ENCODE measurements at places on chromosomes 13 and 19.
A peak's percentile ranks its signal among the peaks of the same experiment; 100 is the strongest.

- peak; percentile 38 for DNase-seq
These were observed 71.4 kb downstream of the DGKH start for GRCh38 chr13:42119875-42120274.

DNA sequence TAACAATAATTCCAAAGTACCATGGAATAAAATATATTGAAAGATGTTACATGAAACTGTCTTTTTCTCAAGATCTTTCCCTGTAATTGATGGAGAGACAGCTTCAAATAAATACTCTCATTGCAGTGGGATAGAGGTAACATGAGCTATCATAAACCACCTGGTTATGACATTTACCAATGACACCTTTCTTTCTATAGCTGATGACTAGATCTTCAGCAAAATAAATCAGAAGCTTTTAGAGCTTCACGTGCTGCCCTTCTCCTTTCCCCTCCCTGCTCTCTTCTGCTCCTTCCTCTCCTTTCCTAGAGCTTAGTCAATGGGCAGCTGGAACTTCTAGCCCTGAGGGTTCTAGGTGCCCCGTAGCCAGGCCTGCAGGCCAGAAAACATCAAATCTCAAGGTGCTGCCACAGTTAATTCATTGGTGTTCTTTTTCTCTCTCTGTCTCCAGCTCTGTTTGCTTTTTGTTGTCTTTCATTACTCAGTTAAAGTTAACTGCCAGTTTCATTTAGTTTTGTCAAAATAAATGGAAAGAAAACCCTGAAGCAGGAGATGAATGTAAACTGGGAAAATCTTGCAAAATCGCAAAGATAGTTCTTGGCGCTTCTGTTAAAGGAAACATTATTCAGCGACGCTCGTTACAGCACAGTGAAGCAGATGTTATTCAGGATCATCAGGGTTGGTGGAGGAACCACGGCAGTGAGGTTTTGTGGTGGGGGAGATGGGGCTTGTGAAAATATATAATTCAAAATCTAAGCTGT, 8.3 kb upstream of the METTL21C start:
- no peak for DNase-seq

GRCh38 chr13:30792285-30793000, 57.1 kb downstream of the ALOX5AP start:
- peak; percentile 8 for DNase-seq

- no peak for DNase-seq
These were observed 9.6 kb downstream of the ABHD13 start for GRCh38 chr13:108227651-108228272.

- DNase-seq: peak; percentile 83
These were observed at the start of gene ZNF229 for GRCh38 chr19:44447916-44448674. ZNF229 (minus strand) TSS chr19:44448472; CDS start chr19:44442847, 5,625 bp downstream.

- DNase-seq: no peak
These were observed 3.0 kb downstream of the HSPB6 start for GRCh38 chr19:35753634-35754369.

DNA sequence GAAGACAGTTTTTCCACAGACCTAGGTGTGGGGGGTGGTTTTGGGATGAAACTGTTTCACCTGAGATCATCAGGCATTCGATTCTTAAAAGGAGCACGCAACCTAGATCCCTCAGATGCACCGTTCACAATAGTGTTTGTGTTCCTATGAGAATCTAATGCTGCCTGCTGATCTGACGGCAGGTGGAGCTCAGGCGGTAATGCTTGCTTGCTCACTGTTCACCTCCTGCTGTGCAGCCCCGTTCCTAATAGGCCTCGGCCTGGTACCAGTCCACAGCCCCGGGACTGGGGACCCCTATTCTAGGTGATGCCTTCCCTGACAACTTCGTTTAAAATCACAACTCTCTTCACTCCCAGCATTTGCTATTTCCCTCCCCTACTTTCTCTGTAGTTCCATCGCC, 149.6 kb downstream of the IER2 start:
- no peak for DNase-seq

DNA sequence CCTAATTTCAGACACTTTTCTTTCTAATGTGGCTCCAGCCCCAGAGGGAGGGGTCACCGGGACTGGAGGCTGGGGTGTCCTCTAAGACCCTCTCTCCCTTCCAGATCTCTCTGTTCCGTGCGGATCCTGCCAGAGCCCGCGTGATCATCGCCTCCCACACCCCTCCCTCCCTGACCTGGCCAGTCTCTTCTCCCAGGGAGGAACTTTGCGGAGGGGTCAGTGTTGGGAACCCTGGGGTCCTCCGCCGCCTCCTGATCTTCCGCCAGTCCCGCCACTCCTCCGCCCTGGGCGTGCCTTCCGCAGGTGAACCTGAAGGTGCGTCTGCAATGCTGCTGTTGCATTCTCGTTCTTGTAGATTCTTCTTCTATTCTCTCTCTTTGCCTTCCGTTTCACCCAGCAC, 9.1 kb downstream of the SOX21 start:
- no peak for DNase-seq

DNA sequence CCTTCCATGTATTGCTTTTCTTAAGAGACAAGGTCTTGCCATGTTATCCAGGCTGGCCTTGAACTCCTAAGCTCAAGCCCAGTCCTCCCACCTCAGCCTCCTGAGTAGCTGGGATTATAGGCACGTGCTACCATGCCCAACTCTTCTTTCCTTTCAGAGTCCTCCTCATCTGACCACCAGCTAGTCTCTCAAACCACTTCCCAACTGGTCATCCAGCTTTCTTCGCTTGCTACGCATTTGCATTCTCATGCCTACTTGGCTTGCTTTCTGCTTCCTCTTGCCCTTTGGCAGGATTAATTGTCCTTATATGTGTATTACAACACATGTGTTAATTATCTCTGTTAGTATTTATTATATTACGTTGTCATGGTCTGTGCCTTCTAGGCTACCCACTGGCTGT, 6.3 kb downstream of the GPR18 start:
- DNase-seq: no peak

DNA sequence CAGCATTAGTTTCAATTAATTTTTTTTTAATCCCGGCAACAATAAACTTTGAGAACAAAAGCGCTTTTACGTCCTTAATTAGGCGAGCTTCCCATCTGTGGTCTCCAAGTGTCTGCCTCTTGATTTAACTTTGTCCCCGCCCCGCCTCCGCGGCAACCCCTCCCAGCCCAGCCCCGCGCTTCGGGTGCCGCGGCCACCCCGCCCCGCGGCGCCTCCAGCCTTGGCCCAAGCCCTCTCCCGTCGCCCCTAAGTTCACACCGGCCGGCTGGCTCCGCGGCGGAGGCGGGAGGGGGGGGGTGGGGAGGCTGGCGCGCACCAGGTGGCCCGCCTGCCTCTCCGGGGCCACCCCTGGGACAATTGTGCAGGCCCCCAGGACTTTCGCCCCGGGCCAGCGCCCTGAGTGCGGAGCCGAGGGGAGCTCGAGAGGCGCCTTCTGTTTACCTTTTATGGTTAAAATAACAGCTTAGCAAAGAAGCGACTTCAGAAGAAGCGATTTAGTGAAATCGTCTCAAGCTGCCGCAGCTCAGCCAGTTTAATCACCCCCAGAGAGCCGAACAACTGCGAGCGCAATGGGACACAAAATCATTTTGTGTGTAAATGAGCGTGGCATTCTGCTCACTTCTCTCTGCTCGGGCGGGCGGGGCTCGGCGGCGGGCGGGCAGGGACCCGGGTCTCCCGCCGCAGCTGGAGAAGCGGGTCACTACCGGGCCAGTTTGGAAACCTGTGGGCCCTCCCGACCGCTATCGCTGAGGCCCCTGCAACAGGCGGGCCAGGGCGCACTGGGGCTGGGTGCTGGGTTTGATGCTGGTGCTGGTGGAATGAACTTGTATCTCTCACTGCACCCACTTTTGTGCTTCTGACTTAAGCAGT, 1.4 kb downstream of the KCTD15 start:
- no peak for DNase-seq

- DNase-seq: peak; percentile 83
These were observed 3.5 kb upstream of the TLE5 start for GRCh38 chr19:3065675-3066357.

DNA sequence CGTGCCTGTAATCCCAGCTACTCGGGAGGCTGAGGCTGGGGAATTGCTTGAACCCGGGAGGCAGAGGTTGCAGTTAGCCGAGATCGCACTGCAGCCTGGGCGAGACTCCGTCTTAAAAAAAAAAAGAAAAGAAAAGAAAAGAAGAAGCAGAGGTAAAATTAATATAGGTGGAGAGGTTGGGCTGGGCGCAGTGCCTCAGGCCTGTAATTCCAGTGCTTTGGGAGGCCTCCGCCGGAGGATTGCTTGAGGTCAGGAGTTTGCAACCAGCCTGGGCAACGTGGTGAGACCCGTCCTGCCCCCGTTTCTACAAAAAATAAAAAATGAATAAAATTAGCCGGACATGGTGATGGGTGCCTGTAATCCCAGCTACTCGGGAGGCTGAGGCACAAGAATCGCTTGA, 912 bp upstream of the TUBA3C start:
- no peak for DNase-seq

DNA sequence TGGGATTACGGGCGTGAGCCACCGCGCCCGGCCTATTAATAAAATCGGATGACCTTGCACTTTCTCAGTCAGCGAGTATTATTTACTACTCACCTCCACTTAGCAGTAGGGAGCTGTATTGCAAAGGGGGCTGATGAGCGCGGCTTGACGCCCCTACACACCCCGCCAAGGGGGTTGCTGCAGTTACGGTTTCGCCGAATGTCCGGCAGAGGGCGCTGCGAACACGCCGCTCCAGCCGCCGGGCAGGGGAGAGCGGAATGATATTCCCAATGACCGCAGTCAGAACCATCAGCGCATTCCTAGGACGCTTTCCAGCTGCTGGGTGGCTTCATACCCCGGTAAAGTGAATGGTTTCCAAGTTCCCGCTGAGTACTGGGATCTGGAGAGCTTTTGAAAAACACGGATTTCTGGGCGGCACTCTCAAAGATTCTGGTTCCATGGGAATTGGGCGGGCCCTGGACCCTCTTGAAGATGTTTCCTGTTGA, 30.0 kb upstream of the TPT1 start:
- no peak for DNase-seq

GRCh38 chr13:106432636-106433035, 102.8 kb downstream of the EFNB2 start:
- DNase-seq: no peak

GRCh38 chr19:42619271-42619670, 24.5 kb upstream of the CEACAM8 start:
- DNase-seq: no peak

- no peak for DNase-seq
These were observed 2.7 kb upstream of the KLK2 start for GRCh38 chr19:50870417-50871089.

GRCh38 chr19:13329766-13330165, 176.5 kb downstream of the CACNA1A start:
- no peak for DNase-seq

GRCh38 chr19:33386361-33386858, 12.9 kb downstream of the CEBPG start:
- DNase-seq: no peak

GRCh38 chr13:20197361-20197834, 4.7 kb upstream of the GJB2 start:
- DNase-seq: peak; percentile 62

DNA sequence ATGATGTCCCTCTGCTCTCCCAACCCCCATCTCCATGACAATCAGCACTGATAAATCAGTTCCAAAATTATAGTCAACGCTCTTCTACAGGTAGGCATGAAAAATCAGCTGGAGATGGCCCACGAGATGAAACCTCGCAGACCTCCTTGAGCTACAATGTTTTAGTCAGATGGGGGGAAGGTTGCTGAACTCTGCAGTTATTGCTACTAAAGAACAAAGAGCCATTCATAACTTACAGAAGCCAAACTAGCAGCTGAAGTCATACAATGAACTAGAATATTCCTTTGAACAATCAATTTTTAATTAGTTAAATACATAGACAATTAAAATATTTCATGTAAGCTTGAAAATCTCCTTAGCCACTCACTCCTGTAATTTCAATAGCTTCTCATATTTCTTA, 179.2 kb downstream of the NHLRC3 start:
- no peak for DNase-seq

DNA sequence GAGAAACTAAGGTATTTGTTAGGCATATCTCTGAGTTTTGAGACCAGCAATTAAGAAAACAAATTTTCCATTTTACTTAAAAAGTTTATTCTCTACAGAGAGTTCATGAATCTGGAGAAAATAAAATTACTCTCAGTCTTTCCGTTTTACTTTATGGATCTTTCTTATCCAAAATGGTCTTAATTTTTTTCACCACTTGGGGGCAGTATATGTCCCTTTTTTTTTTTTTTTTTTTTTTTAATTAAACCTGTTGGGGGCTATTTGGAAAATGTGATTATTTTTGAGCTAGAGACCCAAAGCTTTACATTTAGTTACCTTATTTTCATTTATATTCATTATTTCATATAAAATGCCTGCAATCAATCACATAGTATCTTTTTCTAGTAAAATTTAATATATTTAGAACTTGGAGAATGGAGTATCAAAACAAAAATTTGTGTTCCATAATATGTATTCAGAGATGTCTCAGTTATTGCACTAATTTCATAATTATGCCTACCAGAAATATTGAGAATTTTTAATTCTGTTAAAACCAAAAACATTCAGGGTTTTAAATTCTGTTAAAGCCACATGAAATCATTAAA, 27.1 kb downstream of the PIBF1 start:
- DNase-seq: no peak

GRCh38 chr19:17311455-17312188, 2.3 kb downstream of the DDA1 start:
- DNase-seq: no peak

DNA sequence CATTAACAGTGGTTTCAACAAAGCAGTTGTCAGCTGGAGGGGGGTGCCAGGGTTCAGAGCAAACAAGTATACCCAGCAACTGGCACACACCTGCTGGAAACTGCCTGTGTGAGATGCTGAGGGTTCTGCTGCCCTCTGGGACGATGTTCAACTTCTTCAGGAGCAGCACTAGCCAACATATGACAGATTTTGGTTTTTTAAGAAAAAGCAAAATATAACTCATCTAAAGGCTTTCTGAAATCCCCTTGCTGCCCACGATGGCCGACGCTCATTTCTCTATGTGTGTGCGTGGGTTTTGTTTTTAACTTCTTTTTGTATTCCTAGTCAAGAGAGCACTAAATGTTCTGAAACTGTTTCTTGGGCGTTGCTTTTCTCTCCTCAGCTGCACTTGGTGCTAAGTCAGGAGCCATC, 79.9 kb downstream of the MRPL57 start:
- peak; percentile 4 for DNase-seq

GRCh38 chr19:31372246-31372781, 23.1 kb upstream of the TSHZ3 start:
- no peak for DNase-seq

DNA sequence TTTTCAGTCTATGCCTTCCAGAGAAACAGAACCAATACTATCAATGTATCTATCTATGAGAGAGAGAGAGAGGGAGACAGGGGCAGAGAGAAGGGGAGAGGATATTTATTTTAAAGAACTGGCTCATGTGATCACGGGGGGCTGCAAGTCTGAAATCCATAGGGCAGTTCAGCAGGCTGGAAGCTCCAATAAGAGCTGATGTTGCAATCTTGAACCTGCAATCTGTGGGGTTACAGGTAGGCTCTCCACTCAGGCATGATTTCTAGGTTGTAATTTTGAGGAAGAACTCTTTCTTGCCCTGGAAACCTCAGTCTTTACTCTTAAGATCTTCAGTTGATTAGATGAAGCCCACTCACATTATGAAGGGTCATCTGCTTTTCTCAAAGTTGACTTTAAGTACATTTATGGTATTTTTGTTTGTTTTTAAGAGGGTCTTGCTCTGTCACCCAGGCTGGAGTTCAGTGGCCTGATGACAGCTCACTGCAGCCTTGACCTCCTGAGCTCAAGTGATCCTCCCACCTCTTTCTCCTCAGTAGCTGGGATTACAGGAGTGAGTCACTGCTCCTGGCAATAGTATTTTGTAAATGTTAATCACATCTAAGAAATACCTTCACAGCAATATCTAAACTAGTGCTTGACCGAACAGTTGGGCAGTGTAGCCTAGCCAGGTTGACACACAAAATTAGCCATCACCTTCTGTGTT, 376.4 kb downstream of the FGF9 start:
- DNase-seq: no peak

Measured in NCI-H1092 treated with DMSO at 0.1 percent for 48 hours (cell line).